ENCODE measurements at places on chromosomes 4 and X. TPM values are rescaled to one million over a fixed set of nuclear protein-coding genes. Genes with fewer than 3 reads are reported as not detected.

Gene FAM114A1
- 9.2 TPM for total RNA-seq

Gene CASP6
- total RNA-seq, result 23.1 TPM

Gene GASK1B
- total RNA-seq, result 42.5 TPM

Gene WDR17
- 2.8 TPM for total RNA-seq

DNA sequence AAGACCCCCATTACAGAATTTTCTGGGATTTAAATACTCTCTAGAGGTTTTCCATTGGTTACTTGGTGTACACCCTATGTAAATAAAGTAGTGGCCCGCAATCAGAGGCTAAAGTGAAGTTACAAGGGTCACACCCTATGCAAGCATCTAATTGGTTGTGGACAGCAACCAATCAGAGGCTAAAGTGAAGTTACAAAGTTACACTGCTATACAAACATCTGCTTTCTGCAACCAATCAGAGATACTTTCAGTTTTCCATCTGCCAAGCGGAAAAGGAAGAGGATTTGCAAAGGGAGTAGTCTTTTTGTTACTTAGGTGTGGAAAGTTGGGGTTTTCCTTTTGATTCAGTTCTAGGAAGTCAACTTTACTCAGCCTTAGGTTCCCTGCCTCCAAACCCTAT is 2.0 kb upstream of the ATRX start:
- no peak for DNase-seq

GRCh38 chr4:8171984-8172924 is 13.6 kb upstream of the ABLIM2 start:
- DNase-seq, result no peak

GRCh38 chr4:168841672-168842019 is 168.4 kb downstream of the CBR4 start:
- DNase-seq, result no peak

DNA sequence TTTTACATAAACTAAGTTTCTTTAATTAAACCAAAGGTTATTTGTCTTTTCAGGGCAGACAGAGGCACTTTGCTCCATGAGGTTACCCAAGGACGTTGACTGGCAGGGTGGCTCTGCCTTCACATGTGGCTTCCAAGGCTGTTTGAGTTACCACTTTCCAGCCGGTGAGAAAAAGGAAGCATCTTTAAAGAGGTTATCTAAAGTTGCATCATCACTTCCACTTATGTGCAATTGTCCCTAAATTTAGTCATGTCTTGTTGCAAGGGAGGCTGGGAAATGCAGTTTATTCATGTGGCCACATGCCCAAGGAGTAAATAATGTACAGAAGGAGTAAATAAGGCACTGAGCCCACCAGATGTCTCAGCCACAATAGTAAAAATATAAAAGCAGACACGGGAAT is 29.0 kb upstream of the RAP1GDS1 start:
- DNase-seq, result no peak

GRCh38 chr4:118757761-118758251 is 72.6 kb downstream of the METTL14 start:
- no peak for DNase-seq

DNA sequence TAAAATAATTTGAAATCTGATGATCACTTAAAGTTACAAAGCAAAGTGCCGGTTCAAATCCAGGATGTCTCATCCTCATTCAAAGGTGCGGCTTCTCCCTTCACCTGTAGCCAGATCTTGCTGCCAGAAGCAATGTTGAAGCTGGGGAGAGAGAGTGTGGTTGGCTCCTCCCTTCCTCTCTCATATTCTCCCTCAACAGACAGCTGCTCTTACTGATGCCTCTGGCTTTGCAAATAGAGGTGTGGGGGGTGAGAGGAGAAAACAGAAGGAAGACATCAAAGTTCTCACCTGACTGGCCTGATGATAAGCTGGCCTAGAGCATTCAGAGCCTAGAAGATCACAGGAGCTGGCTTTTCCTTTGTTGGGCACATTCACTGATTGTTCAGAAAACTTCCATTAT is 28.3 kb upstream of the BTC start:
- DNase-seq, result no peak

- no peak for DNase-seq
Observed at GRCh38 chr4:37862961-37863360, 27.9 kb upstream of the TBC1D1 start.
